ENCODE measurements at places on chromosomes 5 and 9. TPM values are rescaled to one million over a fixed set of nuclear protein-coding genes. Genes with fewer than 3 reads are reported as not detected.

- peaks cover 61% of the 10 kb centered on the region for H3K4me1 ChIP-seq
- H3K36me3 ChIP-seq = peaks cover 44% of the 10 kb centered on the region
- H3K4me3 ChIP-seq = no peak overlapping the region
- H3K27me3 ChIP-seq = peaks cover 1% of the 10 kb centered on the region
- no peak for DNase-seq
- no peak overlapping the region for H3K27ac ChIP-seq
Observed at GRCh38 chr9:2043243-2043642, 28.1 kb downstream of the SMARCA2 start.

GRCh38 chr5:172325452-172325851 is 41.9 kb upstream of the UBTD2 start:
- no peaks in the 10 kb centered on the region for H3K36me3 ChIP-seq
- no peak overlapping the region for H3K27ac ChIP-seq
- no peaks in the 10 kb centered on the region for H3K27me3 ChIP-seq
- H3K4me3 ChIP-seq = no peak overlapping the region
- no peak for DNase-seq

DNA sequence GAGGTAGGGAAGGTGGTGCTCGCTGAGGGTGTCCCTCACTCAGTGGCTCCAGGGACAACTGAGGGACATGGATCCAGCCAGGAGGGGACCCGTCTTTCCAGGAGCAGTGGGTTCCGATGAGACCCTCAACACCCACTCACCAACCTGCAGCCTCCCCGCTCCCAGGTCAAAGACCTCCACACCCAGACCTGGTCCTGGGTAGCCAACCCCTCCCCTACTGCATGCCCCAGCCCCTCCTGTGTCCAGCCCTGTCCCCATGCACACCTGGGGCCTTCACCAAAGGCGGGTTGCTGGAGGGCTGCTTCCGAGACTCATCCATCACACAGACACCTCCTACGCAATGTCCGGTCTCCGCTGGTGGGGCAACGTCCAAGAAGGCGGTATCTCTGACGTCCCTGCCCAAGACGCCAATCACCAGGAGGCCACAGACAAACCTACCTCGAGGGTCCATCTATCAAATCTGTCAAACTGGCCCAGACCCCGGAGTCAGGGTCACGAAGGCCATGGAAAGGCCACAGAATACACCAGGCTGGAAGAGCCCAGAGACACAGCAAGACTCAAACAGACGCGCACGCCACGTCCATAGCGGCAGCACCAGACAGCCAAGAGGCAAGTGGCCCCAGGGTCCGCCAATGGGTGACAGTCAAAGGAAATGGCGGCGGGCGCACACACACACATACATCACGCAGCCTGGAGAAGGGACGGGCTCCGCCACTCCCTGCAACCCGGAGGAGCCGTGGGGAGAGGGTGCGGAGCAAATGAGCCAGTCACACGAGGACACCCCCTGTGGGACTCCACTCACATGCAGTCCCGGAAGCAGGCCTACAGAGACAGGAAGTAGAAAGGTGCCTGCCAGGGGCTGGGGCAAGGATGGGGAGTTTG is 10.8 kb downstream of the NACC2 start:
- H3K4me1 ChIP-seq = peaks cover 34% of the 10 kb centered on the region
- H3K27ac ChIP-seq = no peak overlapping the region

LCP2 gene
- polyA plus RNA-seq = 99.3 TPM

CBY3 gene
- polyA plus RNA-seq = 1.3 TPM

RNF183 gene
- not detected for polyA plus RNA-seq

PCA3 gene
- not detected for polyA plus RNA-seq

PDZD2 gene
- not detected for polyA plus RNA-seq

GRCh38 chr9:36008774-36009300 is 27.9 kb upstream of the RECK start:
- peaks cover 30% of the 10 kb centered on the region for H3K27me3 ChIP-seq
- DNase-seq = peak; percentile 71
- no peak overlapping the region for H3K27ac ChIP-seq
- no peaks in the 10 kb centered on the region for H3K36me3 ChIP-seq

DNA sequence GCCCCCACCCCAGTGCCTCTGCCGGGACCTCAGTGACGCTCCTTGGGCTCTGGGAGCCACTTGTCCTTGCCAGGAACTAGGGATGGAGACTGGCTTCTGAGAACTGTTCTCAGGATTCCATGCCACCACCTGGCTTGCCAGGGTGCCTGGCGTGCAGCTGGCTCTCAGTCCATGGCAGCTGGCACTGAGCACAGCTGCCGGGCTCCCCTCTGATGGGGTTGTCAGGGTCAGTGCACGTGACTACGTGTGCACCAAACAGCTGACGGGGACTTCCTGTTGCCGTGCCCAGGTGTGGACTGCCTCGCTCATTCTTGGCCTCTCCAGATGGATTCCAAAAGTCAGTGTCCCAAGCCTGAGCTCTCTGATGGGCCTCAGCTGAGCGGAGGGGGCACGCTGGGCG is 9.4 kb downstream of the KCNT1 start:
- H3K4me1 ChIP-seq = peaks cover 1% of the 10 kb centered on the region
- H3K27ac ChIP-seq = no peak overlapping the region
- no peak for DNase-seq
- H3K4me3 ChIP-seq = no peak overlapping the region
- H3K36me3 ChIP-seq = no peaks in the 10 kb centered on the region

RAI14 gene
- polyA plus RNA-seq = 6.6 TPM

GRCh38 chr5:60026161-60026560 is 132.6 kb upstream of the PDE4D start:
- no peaks in the 10 kb centered on the region for H3K36me3 ChIP-seq
- H3K4me1 ChIP-seq = no peaks in the 10 kb centered on the region
- H3K4me3 ChIP-seq = no peak overlapping the region

DNA sequence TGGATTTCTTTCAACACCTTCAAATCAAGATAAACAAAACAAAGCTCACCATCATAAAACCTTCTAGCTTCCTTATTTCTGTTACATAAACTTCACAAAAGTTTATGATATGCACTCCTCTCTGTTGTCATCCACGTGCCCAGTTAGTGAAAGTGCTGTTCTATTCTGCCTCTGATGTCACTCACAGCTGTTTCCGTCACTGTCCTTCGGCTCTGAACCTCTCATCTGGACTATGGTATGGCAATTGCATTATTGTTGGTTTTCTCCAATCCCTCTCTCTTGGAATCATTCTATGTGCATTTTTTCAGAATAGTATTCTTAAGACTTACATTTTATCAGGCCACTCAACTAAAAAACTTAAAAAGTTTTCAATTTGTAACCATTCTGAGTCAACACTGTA is 264.2 kb upstream of the DAPK1 start:
- no peaks in the 10 kb centered on the region for H3K36me3 ChIP-seq
- peaks cover 6% of the 10 kb centered on the region for H3K27me3 ChIP-seq
- no peak overlapping the region for H3K27ac ChIP-seq
- H3K4me1 ChIP-seq = no peaks in the 10 kb centered on the region
- no peak for DNase-seq

GRCh38 chr9:92108122-92108521 is 7.1 kb downstream of the SPTLC1 start:
- no peak for DNase-seq
- peaks cover 36% of the 10 kb centered on the region for H3K4me1 ChIP-seq
- H3K4me3 ChIP-seq = no peak overlapping the region
- no peaks in the 10 kb centered on the region for H3K27me3 ChIP-seq

GRCh38 chr5:143395638-143396352 is 7.7 kb downstream of the NR3C1 start:
- H3K36me3 ChIP-seq = peaks cover 11% of the 10 kb centered on the region
- H3K27me3 ChIP-seq = no peaks in the 10 kb centered on the region
- peaks cover 88% of the 10 kb centered on the region for H3K4me1 ChIP-seq
- H3K4me3 ChIP-seq = peak overlapping the region; percentile 91
- peak overlapping the region; percentile 39 for H3K27ac ChIP-seq

GRCh38 chr5:20323323-20323722 is 335.3 kb upstream of the CDH18 start:
- no peaks in the 10 kb centered on the region for H3K4me1 ChIP-seq
- H3K4me3 ChIP-seq = no peak overlapping the region
- no peaks in the 10 kb centered on the region for H3K27me3 ChIP-seq
- no peak for DNase-seq
- peaks cover 6% of the 10 kb centered on the region for H3K36me3 ChIP-seq

PCDHGA12 gene
- polyA plus RNA-seq = 0.25 TPM

DNA sequence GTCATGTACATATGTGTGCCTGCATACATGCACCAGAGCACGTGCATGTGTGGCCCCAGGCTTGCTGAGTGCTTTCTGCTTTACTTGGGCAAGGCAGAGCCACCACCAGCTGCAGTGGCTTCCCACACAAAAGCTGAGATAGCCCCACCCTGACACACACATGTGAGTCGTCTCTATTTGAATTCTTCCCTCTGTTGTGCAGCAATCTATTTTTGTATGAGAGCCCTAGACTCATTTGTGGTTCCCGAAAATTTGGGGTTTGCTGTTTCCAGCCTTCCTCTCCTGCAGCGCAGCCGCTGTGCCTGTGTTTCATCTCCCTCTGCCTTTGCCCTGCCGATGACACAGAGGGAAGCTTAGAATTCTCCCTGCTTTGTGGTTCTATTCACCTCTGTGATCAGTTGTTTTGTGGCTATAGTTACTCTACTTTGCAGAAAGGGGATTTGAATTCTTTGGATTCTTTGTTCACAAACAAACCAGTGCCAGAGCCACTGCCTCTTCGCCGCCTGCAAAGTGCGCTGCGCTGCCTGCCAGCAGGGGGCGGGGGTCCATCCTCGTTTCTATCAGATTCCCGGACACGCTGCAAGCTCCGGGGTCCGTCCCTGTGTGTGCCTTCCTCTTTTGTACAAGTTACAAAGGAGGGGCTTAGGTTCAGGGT is 95.8 kb upstream of the DAP start:
- H3K27ac ChIP-seq = no peak overlapping the region
- H3K36me3 ChIP-seq = no peaks in the 10 kb centered on the region
- no peaks in the 10 kb centered on the region for H3K27me3 ChIP-seq
- peak overlapping the region; percentile 42 for H3K4me3 ChIP-seq

TMEM252 gene
- not detected for polyA plus RNA-seq

NKD2 gene
- not detected for polyA plus RNA-seq

DNA sequence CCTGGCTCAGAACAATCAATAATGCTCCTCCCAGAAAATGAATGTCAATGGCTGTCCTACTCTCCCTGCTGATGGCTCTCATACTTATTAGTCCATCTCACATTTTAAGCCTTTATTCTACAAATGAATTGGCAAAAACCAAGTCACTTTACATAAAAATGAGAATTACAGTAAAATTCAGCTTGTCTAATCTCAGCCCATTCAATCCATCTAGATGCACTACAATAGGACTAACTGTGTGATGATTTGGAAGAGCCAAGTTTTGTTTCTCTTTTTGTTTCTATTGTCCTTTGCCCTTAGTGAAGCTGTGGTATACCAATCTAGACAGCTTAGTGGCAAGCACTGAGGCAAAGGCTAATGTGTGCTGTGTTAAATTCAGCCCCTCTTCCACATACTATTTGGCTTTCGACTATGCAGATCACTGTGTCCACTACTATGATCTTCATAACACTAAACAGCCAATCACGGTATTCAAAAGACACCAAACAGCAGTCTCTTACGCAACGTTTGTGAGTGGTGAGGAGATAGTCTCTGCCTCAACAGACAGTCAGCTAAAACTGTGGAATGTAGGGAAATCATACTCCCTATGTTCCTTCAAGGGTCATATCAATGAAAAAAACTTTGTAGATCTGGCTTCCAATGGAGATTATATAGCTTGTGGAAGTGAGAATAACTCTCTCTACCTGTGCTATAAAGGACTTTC is 140.8 kb upstream of the ZNF462 start:
- H3K36me3 ChIP-seq = no peaks in the 10 kb centered on the region
- no peaks in the 10 kb centered on the region for H3K4me1 ChIP-seq
- no peak for DNase-seq
- no peak overlapping the region for H3K27ac ChIP-seq
- H3K4me3 ChIP-seq = no peak overlapping the region

SPINK5 gene
- not detected for polyA plus RNA-seq

IL33 gene
- polyA plus RNA-seq = not detected

ANXA2R gene
- polyA plus RNA-seq = 44.3 TPM

PDLIM4 gene
- polyA plus RNA-seq = not detected

- DNase-seq = no peak
- H3K27me3 ChIP-seq = no peaks in the 10 kb centered on the region
- no peaks in the 10 kb centered on the region for H3K4me1 ChIP-seq
- no peaks in the 10 kb centered on the region for H3K36me3 ChIP-seq
Observed at GRCh38 chr5:153425914-153426313, 64.6 kb upstream of the GRIA1 start.

PCDHGA3 gene
- 0.11 TPM for polyA plus RNA-seq

DENND1A gene
- 3.4 TPM for polyA plus RNA-seq

- no peaks in the 10 kb centered on the region for H3K27me3 ChIP-seq
- DNase-seq = no peak
- H3K4me3 ChIP-seq = no peak overlapping the region
- H3K27ac ChIP-seq = no peak overlapping the region
Observed at GRCh38 chr9:1837453-1838084, 177.6 kb upstream of the SMARCA2 start.

Measured in immature natural killer cell (primary cell).